ENCODE measurements at places on chromosomes 2 and 18.

DNA sequence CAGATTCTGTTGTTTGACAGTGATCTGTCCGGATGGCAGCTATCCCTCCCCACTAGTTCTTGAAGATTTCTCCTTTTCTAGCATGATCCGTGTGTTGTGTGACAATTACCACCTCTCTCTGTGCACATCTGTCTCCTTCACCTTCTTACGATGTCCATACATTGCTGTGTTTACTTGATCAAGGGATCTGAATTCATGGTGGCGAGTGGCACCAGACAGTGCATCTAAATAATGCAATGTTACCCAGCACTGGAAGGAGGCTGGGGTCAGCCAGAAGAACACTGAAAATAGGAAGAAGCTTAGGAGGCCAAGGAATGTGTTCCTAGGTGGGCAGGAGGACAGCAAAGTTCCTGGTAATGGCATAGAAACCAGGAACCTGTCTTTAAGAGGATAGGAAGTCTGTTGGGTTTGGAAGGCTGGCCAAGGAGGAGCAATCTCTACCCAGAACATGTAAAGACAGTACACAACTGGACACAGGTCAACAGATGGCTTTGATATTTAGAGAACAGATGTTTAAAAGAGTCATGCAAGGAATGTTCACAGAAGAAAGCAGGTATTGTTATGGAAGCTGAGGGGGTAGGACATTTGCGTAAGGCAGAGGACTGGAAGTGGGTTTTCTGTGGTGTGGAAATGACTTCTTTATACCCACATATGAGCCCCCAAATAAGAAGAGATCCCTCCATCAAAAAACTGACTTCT is 126.4 kb downstream of the HRH4 start:
- no peak for DNase-seq

DNA sequence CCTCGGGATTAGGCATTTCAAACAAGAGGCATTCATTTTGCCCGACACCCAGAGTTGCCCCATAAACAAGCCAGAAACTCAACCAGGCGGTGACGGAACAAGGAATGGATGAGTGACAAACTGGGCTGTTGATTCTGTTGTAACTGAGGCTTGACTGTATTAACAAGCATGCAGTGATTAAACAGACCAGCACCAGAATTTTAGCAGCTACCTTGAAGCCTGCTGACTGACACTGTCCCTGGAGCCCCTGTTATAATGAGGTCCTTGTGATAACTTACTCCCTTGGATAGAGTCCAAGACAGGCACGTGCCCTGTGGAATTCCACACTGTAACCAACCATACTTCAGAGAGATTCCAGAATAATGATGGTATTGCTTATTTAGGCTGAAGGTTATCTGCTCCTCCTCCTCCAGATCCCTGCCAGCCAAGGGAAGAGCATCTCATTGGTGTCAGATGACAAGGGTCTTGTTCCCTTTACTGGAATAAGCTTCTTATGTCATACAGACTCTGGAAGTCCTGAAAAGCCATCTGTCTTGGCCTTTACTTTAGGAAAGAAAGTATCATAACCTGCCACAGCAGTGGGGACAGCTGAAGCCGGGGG is 97.1 kb upstream of the RMDN2 start:
- no peak for DNase-seq

DNA sequence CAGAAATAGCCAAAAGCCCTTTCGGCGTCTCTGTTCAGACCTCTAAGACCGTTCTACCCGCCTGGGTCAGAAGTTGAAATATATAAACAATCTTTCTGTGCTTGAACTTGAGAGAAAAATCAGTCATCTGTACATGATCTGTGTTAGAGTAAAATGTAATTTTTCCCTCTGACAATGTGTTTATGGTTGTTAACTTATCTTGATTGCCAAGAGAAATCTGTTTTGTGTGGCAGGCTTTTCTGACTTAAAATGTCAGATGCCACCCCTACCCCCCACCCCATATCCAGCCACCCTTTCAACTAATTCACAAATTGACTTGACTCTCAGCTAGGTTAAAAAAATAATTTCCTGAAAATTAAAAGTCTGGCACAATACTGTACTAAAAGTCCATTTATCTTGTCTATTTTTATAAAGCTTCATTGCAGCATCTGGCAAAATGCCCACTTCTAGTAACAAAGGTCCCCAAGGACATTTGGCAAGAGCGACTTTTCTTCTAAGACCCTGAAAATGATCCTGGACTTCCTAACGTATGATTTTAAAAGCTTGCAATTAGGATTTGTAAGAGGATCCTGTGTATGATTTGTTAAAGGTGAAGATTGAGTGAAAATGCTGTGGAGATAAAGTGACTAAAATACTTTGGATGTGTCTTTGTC is 304.2 kb downstream of the EPHA4 start:
- no peak for DNase-seq

DNA sequence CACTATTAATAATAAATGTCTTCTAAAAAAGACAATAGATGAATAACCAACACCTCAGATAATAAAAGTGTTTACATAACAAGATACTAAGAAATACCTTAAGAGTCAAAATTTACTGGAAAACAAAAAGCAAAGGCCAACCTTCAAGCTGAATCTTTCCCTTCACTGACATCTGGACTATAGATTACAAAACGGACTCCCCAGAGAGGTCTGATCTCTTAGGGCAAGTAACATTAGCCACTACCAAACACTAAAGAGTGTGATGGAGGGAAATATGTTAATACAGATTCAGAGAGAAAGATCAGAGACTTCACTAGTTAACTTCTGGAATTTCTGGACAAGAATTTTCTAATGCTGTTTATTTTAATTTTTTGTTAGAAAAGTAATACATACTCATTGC is 13.9 kb downstream of the CLASP1 start:
- no peak for DNase-seq

DNA sequence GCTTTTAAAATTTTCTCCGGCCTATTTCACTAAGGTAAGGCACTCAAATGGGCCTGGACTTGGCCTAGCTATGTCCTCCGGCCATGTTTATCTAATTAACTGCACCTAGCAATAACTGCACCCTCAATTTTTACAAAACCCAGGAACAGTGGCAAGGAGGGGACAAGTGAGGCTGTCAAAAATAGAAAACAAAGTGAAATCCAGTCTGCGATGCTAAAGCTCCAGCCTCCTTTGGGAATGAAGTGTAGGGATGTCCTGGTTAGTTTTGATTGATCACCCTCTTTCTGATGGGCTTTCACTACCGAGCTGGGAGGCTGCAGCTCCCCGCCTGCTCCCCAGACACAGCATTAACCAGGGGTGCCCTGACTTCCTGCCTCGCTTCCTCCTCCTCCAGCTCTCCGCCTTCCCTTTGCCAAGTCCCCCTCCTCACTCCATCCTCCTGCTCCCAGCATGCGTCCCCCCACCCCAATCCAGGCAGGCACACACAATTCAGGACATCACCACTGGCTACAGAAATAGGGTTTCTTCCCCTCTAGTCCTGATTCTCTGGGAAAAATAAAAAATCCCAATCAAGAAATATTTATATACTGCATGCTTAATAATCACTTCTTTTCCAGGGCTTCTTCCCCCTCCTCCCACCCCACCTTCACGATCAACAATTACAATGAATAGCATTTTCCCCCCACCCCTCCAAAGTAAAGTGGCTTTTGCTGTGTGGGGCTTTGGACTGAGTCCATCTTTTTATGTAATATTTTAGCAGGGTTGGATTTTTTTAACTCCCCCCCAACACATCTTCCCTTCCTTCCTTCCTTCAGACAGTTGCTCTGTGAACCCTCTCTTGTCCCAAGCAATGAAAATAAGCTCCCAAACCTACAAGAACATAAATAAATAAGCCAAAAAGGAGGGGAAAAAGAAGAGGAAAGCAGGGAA is 3.3 kb upstream of the POU3F3 start:
- no peak for DNase-seq

DNA sequence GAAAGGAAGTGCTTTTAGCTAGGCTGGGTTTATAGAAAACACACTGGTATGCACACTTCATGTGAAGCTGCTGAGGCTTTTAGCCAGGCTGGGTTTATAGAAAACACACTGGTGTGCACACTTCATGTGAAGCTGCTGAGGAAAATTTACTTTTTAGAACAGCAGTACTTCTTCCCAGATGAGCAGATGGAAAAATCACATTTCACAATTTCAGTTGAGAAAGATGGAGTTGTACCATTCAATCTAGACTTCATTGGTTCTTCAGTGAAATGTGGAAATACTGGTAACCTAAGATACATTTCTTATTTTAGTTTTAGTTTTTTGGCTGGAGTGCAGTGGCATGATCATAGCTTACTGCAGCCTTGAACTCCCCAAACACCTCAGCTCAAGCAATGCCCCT is 11.1 kb downstream of the SNTG2 start:
- DNase-seq = no peak

DNA sequence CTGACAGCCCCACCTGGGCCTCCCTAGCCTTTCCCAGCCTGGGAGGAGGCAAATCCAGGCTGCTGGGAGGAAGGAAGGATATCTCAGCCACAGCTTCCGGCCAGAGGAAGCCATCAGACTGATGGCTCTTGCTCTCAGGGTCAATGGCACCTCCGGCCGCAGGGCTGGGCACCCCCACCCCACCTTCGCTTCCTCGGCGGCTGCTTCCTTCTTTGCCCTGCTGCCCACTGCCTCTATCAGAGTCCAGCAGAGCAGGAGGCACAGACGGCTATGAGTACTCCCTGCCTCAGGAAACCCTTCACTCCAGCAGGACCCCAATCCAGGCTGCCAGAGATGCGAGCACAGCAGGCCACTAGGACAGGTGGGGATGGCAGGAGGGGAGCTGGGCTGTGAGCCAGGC is 3.3 kb downstream of the SEMA4C start:
- no peak for DNase-seq

- no peak for DNase-seq
These were observed 1.3 kb upstream of the PRSS56 start for GRCh38 chr2:232518844-232519243.

DNA sequence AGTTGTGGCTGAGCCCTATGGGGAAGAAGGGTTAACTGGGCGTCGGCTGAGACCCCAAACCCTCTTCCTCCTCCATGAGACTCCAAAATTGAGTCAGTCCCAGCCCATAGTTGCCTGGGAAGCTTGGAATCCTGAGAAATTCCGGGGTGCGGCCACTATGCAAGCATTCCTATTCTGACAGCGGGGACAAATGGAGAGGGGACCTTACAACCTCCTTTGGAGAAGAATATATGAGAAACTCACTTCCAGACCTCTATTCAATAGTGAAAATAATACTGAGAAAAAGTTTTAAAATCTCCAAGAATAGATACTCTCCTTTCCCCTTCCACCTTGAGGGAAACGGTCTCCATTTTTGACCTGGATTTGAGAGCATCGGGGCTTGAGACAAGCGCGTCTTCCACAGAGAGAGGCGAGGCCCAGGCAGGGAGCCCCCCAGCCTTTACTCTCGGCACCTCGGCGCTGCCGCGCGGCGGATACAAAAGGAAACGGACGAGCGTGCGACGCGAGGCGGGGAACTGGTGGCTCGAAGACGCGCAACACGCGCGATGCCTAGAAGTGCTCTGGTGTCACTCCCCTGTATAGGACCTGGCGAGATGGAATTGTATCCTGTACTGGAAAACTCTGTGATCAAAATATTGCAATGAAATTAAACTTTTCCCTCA is 11.1 kb downstream of the NR4A2 start:
- no peak for DNase-seq

DNA sequence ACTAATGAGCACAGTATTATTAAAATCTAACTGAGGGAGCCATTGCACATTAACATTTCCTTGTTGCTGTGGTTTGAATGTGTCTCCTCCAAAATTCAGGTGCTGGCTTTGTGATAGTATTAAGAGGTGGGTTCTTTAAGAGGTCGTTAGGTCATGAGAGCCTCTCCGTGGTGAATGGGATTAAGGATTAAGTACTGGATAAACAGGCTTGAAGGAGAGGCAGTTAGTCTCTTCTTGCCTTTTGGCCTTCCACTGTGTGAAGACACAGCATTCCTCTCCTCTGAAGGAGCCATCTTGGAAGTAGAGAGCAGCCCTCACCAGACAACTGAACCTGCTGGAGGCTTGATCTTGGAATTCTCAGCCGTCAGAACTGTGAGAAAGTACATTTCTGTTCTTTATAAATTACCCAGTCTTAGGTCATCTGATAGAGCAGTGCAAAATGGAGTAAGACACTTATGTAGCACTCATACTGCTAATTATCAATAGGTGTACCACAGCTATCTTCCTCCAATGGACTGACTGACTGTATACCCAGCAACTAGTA is 182.7 kb downstream of the MYO3B start:
- DNase-seq = no peak

GRCh38 chr2:161371869-161372268 is 44.2 kb upstream of the TBR1 start:
- DNase-seq = no peak

GRCh38 chr2:11998218-11998617 is 251.8 kb downstream of the LPIN1 start:
- DNase-seq = no peak

GRCh38 chr2:161388146-161388779 is 27.8 kb upstream of the TBR1 start:
- no peak for DNase-seq

DNA sequence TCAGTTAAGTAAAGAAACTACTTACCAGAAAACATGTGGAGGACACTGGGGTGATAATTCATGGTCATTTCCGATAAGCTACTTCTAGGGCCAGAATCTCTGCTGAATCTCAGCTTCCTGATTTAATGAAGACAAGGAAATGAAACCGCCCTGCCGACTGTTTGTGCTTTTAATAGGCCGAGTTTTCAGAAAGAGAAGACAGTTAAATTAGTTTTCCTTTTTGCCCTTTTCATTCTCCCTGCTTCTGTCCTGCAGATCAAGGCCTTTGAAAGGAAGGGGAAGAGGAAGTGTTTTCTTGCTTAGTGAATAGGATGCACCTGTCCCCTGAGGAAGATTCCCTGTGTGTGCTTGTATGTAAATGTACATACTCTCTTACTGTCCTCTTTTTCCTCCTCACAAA is 126.6 kb downstream of the SH3RF3 start:
- no peak for DNase-seq

GRCh38 chr2:143928613-143929012 is 591.3 kb downstream of the ZEB2 start:
- DNase-seq = no peak

DNA sequence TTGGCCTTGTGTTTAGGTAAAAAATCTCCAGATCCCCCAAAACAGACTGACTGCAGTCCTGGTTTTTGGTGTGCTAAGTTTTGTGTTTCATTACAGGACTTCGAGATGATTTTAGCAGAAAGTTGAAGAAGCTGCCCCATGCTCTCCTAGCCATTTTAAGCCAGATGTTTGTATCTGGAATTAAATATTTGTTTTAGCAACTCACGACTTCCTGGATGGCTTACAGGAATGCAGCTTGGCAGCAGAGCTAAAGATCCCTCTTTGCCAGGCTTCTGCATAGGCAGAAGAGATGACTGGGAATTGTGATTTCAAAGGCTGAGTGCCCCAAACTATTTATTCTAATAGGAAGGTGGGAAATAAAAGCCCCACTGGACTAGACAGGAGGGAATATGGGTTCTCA is 31.1 kb downstream of the ONECUT2 start:
- DNase-seq = no peak
